Glutamatergic neuron (in vitro differentiated cells): ENCODE measurements at places on chromosomes 3 and 15.

DNA sequence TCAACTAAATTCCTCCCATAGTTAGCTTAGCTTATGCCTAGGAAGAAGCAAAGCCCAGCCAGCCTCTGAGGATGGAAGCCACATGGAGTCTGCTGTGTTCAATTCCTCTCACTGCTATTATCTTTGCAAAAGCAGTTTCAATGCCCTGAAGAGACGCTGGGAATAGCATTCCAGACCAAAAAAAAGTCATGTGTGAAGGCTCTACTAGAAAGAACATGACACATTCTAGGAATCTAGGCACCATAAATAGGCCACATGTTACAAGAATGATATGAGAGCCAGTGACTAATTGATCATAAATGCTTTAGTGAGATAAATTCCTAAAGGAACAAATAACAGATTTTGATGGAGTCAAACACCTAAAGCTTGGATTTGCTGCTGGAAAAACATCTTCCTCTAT, 800.8 kb downstream of the TUSC7 start:
- DNase-seq: no peak

- peak; percentile 48 for DNase-seq
These were observed 38.6 kb downstream of the ACSBG1 start for GRCh38 chr15:78195735-78196201.

DNA sequence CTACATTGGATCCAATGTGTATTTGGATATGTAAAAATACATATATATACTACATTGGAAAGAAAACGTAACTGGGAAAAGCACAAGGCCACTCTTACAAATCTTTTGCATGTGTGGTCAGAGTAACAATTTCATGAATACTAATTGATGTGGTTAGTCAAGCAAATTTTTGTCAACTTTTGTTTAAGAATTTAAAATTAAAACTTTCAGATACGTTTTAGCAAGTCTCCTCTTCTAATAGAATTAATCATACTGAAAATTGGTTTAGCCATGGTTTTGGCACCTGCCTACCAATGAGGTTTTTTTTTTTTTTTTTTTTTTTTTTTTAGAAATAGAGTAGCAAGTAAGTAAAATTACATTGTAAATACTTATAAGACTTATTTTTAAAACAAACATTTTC, 153.0 kb upstream of the CGNL1 start:
- no peak for DNase-seq

DNA sequence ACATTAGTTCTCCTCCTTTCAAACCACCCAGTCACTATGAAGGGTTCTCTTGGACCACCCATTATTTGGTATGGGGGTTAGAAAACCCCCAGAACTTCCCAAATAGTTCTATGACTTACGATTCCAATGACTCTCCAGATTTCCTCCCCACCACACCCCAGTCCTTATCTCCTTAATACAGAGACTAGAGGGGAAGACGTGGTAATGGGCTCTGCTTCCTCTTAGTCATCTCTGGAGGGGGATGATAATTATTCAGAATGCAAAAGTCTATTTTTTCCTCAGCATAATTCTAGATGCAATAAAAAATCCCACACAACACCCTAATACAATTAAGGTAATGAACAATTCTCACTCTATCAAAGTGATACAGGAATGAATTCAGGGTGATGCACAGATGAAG, 48.9 kb upstream of the CFAP161 start:
- DNase-seq: no peak

DNA sequence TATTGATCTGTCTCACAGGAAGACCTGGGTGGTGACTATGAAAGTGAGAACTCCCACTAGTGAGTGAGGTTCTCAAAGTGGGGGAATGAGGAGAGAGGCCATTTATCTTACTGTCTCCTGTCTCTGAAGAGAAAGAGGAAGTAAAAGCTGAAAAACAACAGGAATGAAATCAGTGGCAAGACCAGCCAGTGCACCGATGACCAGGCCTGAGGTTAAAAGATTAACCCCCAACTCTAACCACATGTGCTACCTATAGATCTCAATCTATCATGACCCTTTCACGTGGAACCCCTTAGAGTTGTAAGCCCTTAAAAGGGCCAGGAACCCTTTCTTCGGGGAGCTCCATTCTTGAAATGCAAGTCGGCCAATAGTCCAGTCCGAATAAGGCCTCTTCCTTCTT, 239.3 kb upstream of the CNTN6 start:
- no peak for DNase-seq

- no peak for DNase-seq
These were observed 14.8 kb upstream of the DIPK2A start for GRCh38 chr3:143956838-143957237.

DNA sequence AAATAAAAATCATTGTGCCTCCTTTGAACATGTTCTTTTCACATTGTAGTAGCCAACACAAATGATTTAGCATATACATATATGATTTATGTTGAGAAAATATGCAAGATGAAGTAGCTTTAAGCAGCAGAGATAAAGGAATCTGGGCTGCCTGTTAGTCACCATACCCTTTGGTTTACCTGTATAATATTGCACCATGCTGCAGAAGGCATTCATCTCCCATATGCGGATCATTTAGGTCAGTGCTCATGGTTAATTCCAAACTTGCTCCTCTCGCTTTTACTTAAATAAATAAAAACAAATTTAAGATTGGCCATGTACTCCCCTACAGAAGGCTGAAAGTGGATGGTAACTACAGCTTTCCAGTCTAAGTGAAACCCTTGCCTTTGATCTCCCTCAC, 86.7 kb upstream of the TBL1XR1 start:
- no peak for DNase-seq

DNA sequence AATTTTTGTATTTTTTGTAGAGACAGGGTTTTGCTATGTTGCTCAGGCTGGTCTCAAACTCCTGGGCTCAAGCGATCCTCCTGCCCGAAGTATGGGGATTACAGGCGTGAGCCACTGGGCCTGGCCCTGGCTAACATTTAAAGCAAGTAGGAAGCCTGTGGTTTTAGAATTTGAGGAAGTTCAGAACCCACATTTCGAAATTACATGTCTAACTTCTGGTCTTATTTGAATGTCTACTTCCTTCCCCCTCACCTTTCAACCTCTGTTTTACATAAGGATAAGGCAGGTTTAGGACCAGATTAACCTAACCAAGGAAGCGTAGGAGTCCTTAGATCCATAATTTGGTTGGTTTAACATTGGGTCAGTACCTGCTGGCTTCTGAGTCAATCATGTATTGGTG, 120.5 kb upstream of the PROK2 start:
- DNase-seq: no peak

DNA sequence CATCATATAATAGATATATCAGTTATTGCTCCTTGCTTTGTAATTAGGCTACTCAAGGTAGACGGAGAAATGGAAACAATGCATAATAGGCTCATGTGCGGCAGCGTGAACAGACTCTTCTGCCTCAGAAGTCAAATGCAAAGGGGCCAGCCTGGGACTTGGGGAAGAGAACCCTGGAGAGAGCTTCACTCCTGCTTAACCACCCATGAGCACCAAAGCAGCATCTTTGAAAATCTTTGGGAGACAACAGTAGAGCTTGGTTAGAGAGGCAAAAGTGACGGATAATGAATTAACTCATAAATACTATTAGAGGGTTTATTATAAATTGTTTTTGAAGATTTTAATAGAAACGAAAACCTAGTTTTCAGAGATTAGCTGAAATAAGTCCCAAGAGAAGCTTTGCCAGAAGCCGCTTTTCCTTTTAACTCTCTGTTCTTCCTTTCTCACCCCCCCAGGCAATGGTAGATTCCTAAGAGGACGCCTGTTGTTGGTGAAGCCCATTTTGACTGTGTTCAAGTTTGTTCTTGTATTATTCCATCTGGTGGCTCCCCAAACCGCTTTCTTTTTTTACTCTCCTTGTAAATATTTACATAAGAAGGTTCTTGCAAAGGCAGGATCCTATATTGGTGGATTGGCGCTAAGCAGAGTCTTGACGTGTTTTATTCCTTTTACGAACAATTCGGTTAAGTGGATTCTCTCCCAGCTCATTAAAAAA, 196.0 kb upstream of the TPRG1 start:
- no peak for DNase-seq

GRCh38 chr3:29763115-29763514, 482.2 kb downstream of the RBMS3 start:
- no peak for DNase-seq

DNA sequence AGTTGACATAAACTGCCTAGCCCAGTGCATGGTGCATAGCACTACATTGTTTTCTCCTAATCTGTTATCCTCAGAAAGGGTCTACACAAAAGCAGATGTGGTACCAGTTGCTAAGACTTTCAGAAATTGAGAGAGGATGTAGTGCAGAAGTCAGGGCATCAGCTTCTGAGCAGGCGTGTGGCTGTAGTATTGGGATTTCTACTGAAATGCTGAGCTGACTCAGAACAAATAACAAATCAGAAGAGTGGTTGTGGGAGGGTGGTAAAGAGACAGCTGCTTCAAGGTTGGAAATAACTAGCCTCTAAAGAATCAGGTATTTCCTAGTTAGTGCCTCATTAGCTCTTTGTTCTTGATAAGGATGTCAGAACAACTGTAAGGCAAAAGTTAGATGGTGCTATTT, 161.3 kb downstream of the AKAP13 start:
- DNase-seq: no peak

- no peak for DNase-seq
These were observed 37.4 kb upstream of the AGBL1 start for GRCh38 chr15:86042226-86042625.

GRCh38 chr3:182440101-182440500, 353.2 kb upstream of the ATP11B start:
- no peak for DNase-seq

- no peak for DNase-seq
These were observed 394.2 kb upstream of the ROBO2 start for GRCh38 chr3:76645724-76646123.

DNA sequence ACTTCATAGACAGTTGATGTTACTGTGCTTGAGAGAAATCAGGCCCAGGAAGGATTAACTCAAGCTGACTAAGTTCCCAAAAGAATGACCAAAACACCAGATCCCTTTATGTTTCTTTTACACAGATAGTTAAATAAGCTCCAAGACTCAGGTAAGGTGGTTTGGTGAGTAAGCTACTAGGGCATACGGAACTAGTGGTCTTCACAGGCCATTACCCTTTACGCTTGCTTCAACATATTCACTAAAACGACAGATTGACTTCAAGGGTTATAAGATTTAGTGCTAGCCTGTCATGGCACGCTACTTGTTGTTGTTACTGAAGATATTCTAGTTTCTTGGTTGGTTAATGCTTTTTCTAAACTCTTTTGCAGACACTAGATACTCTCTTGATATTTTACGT, 369.3 kb downstream of the LPP start:
- no peak for DNase-seq

DNA sequence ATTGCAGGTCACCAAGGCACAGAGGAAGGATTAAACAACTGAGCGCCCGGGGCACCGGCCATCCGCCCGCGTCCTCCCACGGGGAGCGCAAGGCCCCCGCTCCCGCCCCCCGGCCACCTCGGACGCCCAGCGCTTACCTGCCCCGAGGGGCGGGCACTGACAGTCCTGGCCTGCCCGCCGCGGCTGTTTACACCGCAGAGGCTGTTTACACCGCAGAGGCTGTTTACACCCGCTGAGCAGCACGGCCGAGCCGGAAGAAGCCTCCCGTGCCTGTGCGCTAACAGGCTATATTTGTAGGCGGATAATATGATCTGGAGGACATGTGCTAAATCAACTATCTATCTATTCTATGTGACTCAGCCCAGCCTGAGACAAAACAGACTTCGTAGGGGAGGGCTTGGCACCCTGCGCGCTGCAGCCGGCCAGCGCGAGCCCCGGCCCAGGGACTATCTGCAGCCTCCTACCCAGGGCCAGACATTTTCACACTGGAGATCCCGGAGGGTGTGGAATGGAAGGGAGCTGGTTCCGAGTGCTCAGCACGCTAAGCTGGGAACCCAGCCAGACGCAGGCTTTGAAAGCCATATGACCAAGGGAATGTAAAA, at the start of gene LRRC2:
Gene LRRC2, minus strand, starts transcription at position 263 of the 602 bp plus-strand sequence. CDS start 14,711 bp downstream, outside the sequence.
- DNase-seq: no peak

DNA sequence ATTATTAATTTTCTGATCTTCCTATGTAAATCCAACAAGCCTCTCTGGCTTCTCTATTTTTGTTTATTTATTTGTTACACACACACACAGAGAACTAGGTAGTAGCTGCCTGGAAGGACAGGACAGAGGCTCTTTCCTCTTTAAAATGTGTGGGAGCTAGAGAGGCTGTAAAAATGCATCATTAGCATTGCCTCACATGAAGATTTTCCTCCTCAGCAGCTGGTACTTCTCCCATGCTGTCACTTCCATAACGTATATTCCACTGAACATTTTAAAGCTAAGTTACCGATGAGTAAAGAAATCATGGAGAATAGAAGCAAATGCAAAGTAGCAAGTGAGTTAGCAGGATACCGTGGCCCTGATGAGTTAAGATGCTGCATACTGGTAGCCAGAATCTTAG, 63.9 kb downstream of the IMPG2 start:
- DNase-seq: no peak

GRCh38 chr3:32613183-32613582, 42.5 kb upstream of the DYNC1LI1 start:
- no peak for DNase-seq

- no peak for DNase-seq
These were observed 77.4 kb upstream of the ANKRD28 start for GRCh38 chr3:15875016-15875689.

- DNase-seq: no peak
These were observed 87.1 kb downstream of the DIPK2A start for GRCh38 chr3:144058713-144059112.

DNA sequence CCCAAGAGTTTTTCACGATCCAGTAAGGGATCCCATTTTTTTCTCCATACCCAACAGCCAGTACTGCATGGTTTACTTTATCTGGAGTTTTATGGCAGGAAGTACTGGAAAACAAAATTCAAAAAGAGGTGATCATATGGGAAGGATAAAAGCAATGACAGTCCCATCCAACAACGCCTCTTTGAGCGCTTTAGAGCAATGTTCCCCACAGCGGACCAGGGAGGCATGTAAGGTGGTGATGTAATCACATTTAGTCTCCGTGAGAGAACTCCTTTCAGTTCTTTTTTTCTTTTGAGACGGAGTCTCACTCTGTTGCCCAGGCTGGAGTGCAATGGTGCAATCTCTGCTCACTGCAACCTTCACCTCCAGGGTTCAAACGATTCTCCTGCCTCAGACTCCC, 21.8 kb downstream of the CTSH start:
- no peak for DNase-seq

GRCh38 chr3:94294806-94295205, 231.9 kb downstream of the NSUN3 start:
- no peak for DNase-seq

- DNase-seq: no peak
These were observed 199.2 kb upstream of the TMC3 start for GRCh38 chr15:81573098-81573746.

GRCh38 chr3:169405076-169405475, 258.4 kb downstream of the MECOM start:
- DNase-seq: no peak

- no peak for DNase-seq
These were observed 198.1 kb downstream of the SLC9A9 start for GRCh38 chr3:143650120-143650519.
